ENCODE measurements at places on chromosomes 3 and 15. TPM values are rescaled to one million over a fixed set of nuclear protein-coding genes. Genes with fewer than 3 reads are reported as not detected.

GRCh38 chr3:152316318-152316717 lies 47.6 kb downstream of the MBNL1 start:
- H3K27me3 ChIP-seq: no peaks in the 10 kb centered on the region
- H3K27ac ChIP-seq: peak overlapping the region; percentile 15
- H3K4me3 ChIP-seq: no peak overlapping the region
- peaks cover 35% of the 10 kb centered on the region for H3K4me1 ChIP-seq
- H3K36me3 ChIP-seq: no peaks in the 10 kb centered on the region
- no peak for DNase-seq

- no peaks in the 10 kb centered on the region for H3K27me3 ChIP-seq
- peaks cover 18% of the 10 kb centered on the region for H3K4me1 ChIP-seq
- no peak overlapping the region for H3K27ac ChIP-seq
- H3K36me3 ChIP-seq: no peaks in the 10 kb centered on the region
These were observed 763.3 kb upstream of the CFAP20DC start for GRCh38 chr3:59813148-59813538.

Gene MTMR10
- total RNA-seq: 13.4 TPM

DNA sequence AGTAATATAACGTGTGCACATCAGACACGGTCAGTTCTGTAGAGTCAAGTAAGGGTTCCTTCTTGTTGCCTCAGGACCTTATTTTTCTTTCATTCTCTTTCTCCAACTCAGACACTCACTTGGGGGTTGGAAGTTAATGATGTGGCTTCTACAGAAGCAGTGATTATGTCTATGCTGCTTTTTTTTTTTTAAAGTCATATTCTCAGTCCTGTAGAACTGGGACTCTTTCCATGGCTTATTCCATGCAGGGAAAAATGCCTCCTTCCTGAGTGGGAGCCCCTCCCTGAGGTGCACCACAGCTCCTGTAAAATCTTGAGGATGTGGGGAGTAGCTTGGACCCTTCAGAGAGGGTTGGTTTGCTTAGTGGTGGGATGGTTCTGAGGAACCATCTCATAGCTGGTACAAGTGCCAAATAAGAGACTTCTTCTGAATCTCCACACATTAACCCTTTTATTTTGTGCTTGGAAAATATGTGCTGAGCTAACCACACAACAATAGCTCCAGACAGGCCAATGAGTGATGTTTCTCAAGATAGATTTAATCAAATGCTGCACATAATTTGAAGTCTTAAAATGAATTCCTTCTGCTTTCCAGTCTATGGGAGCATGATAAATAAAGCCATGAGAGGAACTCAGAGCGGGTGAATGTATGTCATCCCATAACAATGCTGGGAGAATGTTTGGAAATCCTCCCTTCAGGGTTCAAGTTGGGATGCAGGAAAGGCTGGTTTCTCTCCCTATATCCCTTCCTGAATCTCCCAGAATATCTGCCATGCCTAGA lies 23.3 kb upstream of the FSTL1 start:
- H3K27ac ChIP-seq: no peak overlapping the region
- peaks cover 12% of the 10 kb centered on the region for H3K4me1 ChIP-seq
- no peaks in the 10 kb centered on the region for H3K27me3 ChIP-seq
- DNase-seq: no peak

Gene RAB11A
- total RNA-seq: 234 TPM

Data from HCT116 (cell line).